ENCODE measurements at places on chromosomes 1 and 21.

- no peak for DNase-seq
These were observed 45.0 kb downstream of the IER5 start for GRCh38 chr1:181133441-181133951.

- peak; percentile 94 for DNase-seq
These were observed 3.7 kb upstream of the CCN1 start for GRCh38 chr1:85576642-85577418.

DNA sequence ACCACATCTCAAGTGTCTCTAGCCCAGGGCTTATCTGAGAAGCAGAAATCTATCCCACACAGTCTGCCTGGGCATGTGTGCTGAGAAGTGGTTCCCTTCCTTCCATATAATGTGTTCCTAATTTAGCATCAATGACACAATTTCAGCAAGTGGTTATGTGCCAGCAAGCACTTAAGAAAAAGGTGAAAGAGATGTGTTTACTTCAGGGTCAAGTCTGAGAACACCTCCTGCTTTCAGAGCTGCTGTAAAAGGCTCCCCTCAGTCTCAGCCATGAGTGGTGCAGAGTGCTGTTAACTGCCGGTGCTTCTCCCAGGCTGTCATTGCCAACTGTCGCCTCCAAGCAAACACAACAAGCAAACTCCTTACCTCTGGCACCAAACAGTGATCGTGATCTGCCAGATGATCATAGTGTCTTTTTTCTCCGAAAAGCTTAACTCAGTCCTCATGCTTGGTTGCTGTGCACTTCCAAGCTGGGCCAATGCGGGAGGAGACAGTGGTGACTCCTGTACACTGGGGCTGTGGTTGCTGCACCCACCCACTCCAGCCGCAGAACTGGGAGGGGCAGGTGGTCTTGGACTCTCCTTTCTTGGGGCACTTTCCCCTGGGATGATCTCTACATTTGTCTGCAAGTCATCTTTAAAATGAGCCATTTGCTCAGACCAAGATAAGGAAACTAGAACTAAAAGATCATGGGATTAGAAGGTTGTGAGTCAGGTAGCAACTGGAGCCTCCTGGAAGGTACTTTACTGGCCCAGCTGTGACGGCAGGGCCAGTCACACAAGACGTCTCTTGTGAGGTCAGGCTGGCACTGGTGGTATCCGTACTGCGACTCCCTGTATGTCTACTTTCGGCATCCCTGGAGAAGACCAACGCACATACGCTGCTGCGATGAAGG is 32.4 kb downstream of the ATP1A1 start:
- no peak for DNase-seq

- peak; percentile 64 for DNase-seq
These were observed 23.0 kb downstream of the RGS2 start for GRCh38 chr1:192831706-192832355.

Data from astrocyte of the spinal cord (primary cell).